Ammon's horn (tissue), 1 donor: ENCODE measurements at places on chromosomes 11 and 22.

- DNase-seq, result no peak
These were observed 9.0 kb downstream of the OR51S1 start for GRCh38 chr11:4839851-4840549.

DNA sequence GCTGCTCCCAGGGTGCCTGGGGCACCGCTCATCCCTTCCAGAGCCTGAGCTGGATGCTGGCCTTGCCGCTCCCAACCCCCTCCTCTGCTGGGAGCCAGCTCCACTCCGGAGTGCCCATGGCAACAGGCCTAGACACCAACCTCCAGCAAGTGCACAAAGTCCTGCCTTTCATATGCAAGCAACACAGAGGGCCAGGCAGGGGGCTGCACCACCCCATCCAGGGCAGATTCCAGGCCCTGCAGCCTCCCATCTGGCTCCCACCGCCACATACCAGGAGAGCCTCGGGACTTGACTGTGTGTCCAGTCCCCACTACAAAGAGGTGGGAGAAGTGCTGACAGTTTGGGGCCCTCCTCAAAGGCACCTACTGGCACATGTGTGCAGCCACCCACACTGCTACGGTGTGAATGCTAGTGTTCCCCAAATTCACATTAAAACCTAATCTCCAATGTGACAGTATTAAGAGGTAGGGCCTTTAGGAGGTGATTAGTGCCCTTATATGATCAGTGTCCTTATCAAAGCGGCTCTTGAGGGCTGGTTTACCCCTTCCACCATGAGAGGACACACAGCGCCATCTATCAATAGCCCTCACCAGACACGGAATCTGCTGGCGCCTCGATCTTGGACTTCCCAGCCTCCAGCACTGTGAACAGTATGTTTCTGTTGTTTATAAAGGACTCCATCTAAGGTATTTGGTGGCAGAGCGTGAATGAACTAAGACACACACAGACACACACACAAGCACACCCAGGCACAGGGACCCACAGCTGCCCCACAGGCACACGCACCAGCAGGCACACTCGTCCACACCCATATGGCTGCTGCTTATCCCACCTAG is 16.2 kb downstream of the ARVCF start:
- DNase-seq, result peak; percentile 77

- DNase-seq, result no peak
These were observed 689 bp upstream of the TMEM126A start for GRCh38 chr11:85647078-85647477.

- no peak for DNase-seq
These were observed 123.4 kb downstream of the CYP2R1 start for GRCh38 chr11:14768526-14769188.

DNA sequence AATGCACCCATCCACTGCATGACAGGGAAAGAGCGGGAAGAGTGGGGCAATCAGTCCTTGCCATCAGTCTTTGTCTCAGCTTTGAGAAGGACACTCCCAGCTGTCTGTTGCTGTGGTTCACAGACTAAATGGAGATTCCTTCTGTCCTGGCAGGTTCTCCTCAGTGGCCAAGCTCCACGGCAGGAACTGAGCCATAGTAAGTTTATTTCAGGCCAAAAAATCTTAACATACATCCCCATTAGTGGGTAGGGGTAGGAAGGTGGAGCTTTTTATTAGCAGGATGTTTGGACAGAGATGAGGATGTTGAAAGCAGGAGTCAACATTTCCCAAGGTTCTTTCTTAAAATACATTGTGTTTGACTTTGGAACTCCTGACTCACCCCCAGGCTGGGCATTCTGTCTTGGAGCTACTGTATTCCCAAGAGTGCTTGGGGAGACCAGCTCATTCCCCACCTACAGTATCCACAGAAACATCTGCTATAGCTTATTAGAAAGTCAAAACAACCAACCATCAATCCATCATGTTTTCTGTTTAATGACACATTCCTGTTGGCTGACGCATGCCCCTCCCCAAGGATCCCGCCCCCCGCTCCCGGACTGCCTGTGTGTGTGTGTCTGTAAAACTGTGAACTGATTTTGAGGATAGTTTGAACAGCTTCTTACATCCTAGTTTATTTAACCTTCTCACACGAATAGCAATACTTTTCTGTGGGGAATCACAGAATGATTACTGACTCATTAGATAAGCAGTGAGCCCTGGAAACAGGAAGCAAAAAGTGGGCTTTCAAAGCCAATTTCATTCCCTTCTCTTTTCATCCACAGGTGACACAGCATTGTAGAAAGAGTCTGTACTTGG is 109.5 kb downstream of the CCDC81 start:
- no peak for DNase-seq

DNA sequence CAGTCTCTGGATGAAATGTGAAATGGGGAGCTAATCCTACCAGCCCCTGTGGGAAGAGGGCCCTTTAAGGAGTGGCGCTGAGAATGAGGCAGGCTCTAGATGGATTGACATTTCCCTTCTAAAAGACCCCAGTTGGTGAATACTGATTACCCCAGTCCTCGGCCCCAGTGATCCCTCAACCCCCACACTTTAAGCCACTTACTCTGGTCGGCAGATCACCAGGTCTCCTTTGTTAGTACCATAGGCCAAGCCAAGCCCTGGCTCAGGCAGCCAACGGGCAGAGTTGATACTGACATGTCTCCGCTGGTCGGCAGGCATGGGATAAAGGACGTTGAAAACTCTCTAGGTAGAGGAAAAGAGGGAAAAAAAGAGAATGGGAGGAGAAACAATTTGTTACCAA is 26.1 kb upstream of the CHRM4 start:
- DNase-seq, result no peak

DNA sequence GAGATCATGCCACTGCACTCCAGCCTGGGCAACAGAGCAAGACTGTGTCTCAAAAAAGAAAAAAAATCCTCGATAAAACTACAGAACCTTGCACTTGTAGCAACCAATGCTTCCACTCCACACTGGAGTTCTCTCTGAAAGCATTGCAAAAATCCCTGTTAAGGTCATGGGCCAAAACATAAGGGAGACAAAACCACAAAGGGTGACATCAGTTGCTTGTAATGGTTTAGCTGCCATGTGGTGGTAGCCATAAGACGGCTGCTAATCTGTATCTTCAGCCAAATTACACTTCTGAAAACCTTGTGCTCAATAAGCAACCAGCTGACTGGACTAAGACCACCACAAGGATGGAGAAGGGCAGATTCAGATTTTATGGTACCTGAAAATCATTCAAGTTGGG is 20.6 kb upstream of the TPH1 start:
- DNase-seq, result no peak

DNA sequence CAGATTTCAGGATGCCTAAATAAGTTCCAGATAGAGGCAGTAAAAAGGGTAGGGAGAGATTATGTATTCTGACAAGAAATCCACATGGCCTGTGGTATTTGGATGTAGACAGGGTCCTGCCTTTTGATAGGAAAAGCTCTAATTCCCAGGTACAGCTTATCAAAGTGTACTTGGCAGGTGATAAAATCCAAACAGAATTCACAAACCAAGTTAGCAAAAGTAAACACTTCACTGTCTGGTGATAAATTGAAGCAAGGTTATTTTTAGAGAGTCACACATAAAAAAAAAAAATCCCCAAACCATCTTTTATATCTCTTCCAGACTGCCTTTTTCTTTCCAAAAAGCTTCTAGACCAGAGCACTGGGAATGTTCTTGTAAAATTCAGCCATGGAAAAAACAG is 5.7 kb downstream of the CBLIF start:
- DNase-seq, result no peak

DNA sequence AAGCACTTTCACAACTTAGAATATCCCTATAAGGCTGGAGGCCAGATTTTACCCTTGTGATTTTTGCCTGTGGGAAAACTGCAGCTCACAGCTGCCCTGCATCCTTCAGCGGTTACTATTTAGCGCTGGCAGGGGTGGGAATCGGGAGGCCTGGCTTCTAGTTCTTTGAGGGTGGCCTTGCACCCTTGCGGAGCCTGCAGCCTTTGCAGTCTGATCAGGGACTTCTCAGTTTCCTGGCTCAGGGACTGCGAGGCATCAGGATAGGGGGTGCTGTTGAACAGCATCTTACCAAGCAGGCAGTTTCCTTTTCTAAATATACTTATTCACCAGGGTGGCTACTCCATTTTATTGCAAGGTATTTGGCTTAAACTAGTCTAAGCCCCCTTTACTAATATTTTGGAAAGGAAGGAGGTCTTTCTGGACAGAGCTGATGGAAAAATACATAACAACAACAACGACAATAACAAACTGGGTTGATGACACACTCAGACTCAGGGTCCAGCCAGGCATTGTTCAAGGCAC is 2.9 kb upstream of the APOA1 start:
- peak; percentile 61 for DNase-seq

GRCh38 chr11:93740031-93740729 is 1.1 kb downstream of the TAF1D start:
- no peak for DNase-seq

GRCh38 chr11:110162216-110162615 is 69.0 kb downstream of the ZC3H12C start:
- DNase-seq, result no peak

DNA sequence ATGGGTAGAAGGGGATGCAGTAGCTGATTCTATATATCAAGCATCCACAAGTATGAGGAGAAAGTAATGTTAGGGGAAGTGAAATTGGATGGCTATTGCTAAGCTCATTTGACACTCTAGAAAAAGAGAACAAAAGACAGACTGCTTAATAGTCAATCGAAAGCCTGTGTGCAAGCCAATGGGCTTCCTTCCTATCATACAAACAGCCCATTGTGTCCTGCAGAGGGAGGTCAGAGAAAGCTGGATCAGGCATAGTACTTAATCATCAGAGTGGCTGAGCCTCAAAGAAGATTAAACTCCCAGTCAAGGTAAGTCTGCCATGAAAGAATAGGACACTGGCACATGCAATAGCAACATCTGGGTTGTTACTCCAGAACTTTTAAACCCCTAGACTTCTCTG is 50.9 kb upstream of the PGR start:
- DNase-seq, result peak; percentile 15

DNA sequence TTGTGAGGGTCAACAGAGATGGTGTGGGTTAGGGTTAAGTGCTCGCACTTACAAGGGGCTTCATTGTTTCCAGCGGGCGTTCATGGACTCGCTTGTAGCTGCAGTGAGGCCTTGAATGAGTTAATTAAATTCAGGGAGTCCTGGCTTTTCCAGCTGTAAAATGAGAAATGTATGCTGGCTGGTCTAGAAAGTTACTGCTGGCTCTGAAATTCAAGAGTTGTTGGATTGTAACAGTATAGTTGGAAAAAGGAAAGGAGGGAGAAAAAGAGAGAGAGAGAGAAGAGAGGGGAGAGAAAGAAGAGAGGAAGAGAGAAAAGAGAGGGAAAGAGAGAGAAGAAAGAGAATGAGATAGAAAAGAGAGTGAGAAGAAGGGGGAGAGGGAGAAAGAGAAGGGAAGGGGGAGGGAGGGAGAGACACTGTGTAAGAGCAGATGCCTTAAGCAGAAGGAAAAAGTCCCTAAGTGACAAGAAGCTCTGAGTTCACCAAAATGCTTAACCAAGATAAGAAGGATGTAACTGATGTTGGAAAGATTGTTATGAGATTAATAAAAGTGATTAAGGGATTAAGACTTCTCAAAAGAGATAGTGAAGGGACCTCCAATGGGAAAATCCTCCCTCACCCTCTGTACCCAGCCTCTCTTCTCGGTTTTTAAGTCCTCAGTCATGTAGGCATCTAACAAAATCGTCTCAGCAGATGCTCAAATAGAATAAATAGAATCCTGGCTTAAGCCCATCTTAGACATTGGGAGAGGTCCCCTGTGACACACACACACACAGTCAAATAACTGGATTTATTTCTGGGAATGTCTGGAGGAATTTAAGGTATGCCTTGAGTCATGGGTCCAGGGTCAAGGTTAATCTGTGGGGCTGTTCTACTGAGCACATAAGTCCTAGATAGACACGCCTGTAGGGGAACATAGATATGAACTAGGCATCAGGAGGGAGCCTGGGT is 477.9 kb downstream of the MIAT start:
- DNase-seq, result no peak

DNA sequence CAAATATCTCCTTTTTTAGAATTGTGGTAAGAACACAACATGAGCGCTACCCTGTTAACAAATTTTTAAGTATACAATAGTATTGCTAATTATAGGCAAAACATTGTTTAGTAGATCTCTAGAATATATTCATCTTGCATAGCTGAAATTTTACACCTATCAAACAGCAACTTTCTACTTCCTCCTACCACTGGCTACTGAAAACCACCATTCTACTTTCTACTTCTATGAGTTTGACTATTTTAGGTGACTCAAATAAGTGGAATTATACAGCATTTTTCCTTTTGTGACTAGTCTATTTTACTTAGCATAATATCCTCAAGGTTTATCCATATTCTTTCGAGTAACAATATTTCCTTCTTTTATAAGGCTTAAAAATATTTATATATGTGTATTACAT is 128.4 kb downstream of the FAM76B start:
- no peak for DNase-seq

GRCh38 chr11:14672635-14673034 is 29.0 kb downstream of the PDE3B start:
- DNase-seq, result no peak

GRCh38 chr22:31425331-31426050 is 26.1 kb downstream of the DRG1 start:
- DNase-seq, result peak; percentile 8

DNA sequence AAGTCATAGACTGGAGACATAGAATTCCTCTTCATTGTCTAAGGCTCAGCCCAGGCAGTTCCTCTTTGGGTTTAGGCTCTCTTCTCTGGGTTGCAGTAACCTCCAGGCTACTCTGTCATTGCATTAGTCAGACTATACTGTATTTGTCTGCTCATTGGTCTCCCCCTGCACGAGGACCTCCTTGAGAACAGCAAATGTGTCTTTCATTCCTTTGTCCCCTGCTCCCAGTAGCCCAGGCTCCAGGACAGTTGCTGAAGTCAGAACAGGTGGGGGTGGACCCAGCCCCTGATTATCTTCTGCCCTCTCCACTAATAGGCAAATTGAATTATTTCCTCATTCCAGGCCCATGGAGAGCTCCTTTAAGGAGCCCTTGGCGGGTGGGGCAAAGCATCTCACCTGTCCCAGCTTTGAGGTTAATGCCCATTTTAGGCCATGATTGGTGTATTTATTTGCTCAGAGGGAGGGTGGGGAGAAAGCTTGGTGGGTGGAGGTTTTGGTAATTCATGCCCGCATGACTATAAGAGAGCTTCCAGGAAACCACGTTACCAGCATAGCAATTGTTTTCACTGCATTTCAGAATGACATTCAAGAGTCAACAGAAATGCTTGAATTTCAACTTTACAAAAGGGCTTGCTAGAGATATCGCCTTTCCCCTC is 40.9 kb downstream of the NAV2 start:
- no peak for DNase-seq
